ENCODE measurements at places on chromosomes 5 and 9. TPM values are rescaled to one million over a fixed set of nuclear protein-coding genes. Genes with fewer than 3 reads are reported as not detected.

DNA sequence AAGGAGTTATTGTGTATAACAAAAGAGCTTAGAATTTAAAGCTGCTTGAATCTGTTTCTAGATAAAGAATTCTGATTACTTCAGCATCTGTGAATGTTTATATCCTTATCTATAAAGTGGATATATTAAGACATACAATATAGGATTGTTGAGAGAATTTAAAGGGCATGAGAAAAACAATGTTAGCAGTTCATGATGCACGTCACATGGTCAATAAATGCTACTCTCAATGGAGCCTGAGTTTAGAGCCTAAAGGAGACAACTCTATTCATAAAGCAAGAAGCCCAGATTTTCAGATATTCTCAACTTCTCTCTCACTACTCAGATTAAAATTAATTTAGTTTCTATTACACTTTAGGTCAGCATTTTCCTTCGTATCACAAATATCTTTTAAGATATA lies 666.7 kb upstream of the CDH18 start:
- no peak for DNase-seq

DNA sequence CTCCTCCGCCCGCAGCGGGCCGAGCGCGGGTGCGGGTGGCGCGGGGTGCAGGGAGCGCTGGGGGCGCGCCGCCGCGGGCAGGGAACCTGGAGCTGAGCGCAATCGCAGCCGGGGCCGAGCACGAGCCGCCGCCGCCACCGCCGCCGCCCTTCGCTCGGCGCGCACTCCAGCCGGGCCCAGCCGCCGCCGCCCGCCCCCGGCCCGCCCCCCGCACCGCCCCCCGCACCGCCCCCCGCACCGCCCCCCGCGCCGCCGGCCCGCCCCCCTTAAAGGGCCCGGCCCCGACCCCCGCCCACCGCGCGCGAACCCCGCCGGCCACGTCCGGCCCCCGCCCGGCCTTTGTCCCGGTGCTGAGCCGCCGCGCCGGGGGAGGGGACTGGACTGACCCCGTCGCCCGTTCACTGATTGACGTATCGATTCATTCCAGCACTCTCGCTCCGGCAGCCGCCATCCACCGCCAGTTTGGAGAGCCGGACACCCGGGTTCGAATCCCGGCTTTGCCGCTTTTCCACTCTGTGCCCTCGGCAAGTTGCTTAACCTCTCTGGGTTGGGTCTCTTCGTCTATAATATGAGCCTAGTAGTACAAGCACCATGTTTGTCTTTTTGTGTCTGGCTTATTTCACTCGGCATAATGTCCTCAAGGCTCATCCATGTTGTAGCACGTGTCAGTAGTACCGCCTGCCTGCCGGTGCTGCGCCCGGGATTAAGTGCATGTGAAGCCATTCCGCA lies at the start of gene SH3PXD2B:
TSS of gene SH3PXD2B (minus strand) at position 168 of the 729 bp plus-strand sequence. CDS start 173 bp downstream, outside the sequence.
- DNase-seq: peak; percentile 41

- peak; percentile 80 for DNase-seq
These were observed 4.8 kb upstream of the PLGRKT start for GRCh38 chr9:5442400-5443011.

DNA sequence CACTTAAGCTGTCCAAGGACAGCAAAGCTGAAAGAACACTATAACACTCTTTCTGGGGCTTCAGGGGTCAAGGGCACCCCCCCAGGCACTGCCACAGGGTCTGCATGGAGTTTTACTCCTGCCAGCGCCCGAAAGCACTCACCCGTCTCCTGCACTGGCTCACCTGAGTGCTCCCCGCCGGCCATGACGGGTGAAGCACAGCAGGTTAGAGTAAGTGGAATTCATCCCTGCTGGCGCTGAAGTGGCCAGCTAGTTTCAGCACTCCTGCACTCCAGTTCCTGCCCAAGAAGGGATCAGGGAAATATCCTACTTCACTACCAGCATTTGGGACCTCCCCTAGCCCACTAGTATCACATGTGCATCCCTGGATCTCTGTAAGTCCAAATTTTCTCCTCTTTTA lies 516.0 kb downstream of the ZNF608 start:
- DNase-seq: no peak

GRCh38 chr9:75941066-75941465 lies 50.6 kb downstream of the PCSK5 start:
- DNase-seq: no peak

Gene UBE2QL1
- 0.02 TPM for total RNA-seq

Gene FAM114A2
- 23.0 TPM for total RNA-seq

Gene CFAP90
- 0.44 TPM for total RNA-seq

GRCh38 chr5:31911291-31912265 lies 262.5 kb downstream of the GOLPH3 start:
- peak; percentile 82 for DNase-seq

DNA sequence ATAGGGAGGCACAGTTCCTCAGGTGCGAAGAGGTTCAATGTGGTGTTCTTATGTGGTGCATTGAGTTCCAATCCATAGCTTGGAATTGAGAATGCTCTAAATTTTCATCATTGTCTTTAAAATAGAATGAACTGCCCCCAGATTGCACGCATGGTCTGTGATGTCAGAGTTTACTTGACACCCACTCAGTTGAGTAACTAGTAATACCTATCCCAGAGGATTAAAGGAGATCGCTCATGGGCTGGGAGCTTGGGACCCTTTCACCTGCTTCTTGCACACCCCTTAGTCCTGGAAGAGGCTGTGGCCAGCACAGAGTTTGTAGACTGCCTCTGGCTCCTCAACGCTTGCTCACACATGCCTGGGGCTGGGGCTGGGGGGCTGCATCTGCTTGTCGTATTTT lies 95.1 kb upstream of the OTULINL start:
- no peak for DNase-seq

DNA sequence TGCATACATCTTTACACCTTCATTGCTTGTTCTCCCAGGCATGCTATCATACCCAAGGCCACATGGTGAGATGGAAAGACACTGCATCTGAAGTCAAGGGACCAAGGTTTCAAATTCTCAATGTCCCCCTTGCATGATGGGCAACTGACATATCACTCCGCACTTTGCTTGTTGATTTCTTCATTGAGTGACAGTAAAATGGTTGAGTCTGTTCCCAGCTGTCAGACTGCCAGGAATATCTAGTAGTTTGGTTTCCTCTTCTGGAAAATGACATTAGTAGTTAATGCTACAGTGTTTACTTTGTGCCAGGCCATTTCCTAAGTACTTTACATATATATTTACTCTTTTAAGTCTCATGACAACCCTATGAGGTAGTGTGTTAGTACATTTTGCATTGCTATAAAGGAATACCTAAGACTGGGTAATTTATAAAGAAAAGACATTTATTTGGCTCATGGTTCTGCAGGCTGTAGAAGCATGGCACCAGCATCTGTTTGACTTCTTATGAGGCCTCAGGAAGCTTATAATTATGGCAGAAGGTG lies 114.4 kb downstream of the PCSK1 start:
- DNase-seq: no peak

Gene PCA3
- not detected for total RNA-seq

DNA sequence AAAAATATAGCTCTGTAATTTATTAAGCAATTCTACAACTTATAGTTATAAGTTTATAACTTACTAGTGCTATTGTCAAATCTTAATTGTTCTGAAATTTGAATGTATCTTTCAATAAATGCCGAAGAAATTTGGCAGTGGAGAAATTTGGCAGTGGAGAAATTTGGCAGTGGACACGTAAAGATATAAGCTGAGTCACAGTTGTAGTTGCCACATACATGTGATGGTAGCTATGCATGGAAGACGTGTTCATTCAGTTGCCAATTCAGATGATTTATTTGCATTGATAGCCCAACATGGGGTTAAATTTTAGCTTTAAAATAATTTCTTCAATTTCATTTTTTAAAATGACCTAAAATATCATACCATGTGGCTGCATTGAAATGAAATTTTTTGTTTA lies 127.8 kb upstream of the NR4A3 start:
- no peak for DNase-seq

DNA sequence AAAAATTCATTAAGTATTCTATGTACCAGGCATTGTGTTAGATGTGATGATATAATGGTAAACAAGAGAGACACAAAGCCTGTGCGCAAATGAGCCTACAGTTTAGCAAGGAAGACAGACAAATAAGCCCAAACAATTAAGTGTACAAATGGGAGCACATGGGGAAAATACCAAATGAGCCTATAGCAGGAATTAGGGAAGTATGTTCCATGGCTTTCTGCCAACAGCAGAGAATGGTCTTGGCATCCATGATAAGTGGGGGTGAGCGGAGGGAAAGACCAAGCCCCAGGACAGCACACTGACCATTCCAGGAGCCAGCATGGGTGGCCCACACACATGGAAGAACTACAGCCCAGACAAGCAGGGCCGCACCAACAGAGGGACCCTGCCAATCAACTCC lies 369.7 kb downstream of the DEPDC1B start:
- DNase-seq: no peak

DNA sequence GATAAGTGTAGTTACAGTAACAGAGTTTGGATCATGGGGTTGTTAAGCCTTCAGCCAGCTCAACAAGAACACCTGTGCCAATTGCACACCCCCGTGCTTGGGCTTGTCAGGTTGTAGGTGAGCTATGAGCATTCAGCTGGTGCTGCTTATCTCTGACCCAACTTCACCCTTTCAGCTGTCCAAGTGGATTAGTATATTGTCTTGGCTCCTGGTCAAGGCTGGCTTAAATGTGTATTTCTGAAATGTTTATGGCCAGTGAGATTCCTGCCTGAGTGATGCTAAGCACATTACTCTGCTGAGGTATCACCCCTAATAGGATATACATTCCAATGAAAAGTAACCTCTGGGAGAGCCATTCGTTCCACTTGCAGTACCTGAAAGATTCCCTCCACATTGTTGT lies 44.2 kb upstream of the LMNB1 start:
- DNase-seq: no peak

- no peak for DNase-seq
These were observed 467.0 kb downstream of the NTRK2 start for GRCh38 chr9:85136507-85136906.

GRCh38 chr9:20191228-20191840 lies 402.5 kb upstream of the SLC24A2 start:
- no peak for DNase-seq

DNA sequence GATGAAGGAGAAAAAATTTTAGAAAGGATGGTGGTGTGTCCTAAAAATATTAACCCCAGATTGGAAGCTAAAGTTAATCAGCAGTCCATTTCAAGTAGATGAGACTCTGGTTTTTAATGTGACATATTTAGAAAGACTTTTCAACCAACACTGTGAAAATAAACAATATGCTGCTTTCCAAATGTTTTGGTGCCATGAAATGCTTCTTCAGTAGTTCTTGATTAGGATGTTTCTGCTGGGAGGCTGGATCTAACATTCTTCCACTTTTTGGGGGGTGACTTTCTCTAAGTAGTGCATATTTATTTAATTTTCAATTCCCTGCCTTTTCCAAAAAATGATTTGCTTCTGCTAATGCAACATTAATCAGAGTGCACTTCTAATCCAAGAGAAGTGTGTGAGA lies 593.3 kb upstream of the DMAC1 start:
- no peak for DNase-seq

Gene SAXO1
- total RNA-seq: 0.10 TPM

Gene LCN15
- not detected for total RNA-seq

Gene PCDHGA7
- not detected for total RNA-seq

Gene PRELID1
- total RNA-seq: 238 TPM

Gene RGS7BP
- not detected for total RNA-seq

Gene MAN1B1
- 145 TPM for total RNA-seq

- DNase-seq: peak; percentile 94
These were observed 377.1 kb downstream of the ACTL7B start for GRCh38 chr9:108478431-108479332.

GRCh38 chr9:112933696-112934095 lies 43.0 kb upstream of the SLC46A2 start:
- DNase-seq: no peak

GRCh38 chr5:69004127-69004526 lies 89.7 kb upstream of the SLC30A5 start:
- no peak for DNase-seq

GRCh38 chr9:16191191-16191590 lies 638.3 kb downstream of the CCDC171 start:
- no peak for DNase-seq

Gene SAP30L
- total RNA-seq: 17.2 TPM

DNA sequence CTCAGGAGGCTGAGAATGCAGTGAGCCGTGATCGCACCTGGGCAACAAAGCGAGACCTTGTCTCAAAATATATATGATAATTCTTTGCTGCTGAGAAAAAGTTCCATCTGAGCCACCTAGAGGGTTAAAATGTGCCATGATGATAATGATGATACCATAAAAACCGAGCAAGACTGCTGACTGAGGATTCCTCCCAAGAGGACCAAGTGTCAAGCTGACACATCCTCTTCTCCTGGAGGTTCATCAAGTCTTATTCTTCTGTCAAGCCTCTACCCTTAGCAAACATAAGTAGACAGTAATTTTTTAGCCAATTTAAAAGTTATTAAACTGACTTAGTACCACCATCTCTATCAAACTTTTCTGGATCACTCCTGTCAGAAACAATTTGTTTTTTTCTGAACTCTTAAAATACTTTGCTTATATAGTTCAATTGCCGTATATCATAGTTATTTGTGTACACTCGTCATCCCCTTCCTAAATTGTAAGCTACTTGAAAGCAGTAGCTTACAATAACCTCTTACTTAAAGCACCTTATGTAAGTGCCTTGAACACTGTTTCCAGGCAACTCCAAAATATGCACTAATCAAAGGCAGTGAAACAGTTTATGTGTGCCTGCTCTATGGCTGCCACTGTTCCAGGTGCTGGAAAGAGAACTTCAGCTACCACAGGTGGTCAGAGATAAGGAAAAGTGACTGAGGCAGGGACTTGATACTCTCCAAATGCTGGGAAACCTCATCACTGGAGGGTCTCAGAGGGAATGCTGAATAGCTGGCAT lies 57.4 kb downstream of the SCAI start:
- DNase-seq: no peak

Gene GRK6
- total RNA-seq: 20.2 TPM

Gene TMCO6
- total RNA-seq: 15.2 TPM

- DNase-seq: peak; percentile 32
These were observed 529.1 kb upstream of the BRINP1 start for GRCh38 chr9:119898316-119898715.

GRCh38 chr9:77872863-77873262 lies 158.7 kb downstream of the GNAQ start:
- no peak for DNase-seq

DNA sequence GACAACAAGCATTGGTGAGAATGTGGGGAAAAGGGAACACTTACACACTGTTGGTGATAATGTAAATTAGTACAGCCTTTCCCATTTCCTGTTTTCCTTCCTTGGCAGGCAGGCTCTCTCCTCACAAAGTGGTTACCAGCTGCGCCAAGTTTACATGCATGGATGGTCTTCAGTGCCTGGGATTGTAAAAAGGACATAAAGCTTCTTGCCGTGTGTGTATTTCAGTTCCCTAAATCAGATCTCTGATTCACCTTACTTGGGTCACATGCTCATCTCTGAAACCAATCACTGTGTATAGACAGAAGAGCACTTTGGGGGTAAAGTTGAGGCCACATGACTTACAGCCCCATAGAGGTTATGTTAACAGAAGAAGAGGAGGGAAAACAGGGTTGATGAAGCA lies 92.8 kb downstream of the CAVIN4 start:
- no peak for DNase-seq

Gene ENC1
- 38.8 TPM for total RNA-seq

GRCh38 chr9:32344551-32345182 lies 39.8 kb upstream of the ACO1 start:
- DNase-seq: peak; percentile 75
